Kidney capillary endothelial cell (primary cell): ENCODE measurements at places on chromosomes 4 and X.

DNA sequence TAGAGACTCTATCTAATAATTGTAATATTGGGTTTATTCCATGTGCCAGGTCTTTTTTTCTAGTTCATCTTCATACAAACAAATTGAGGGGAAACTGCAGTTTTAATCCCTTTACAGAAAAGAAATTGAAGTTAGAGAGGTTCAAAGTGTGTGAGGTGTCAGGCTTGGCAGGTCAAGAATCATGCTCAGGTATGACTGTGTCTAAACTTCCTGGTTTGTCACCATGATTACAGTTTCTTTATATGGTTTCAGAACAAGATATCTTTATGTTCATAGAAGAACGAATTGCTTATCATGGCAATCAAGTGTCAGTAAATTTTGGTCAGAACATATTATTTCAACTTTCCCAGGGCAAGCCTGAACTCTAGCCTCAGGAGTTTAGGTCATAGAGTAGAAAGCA, 460.4 kb downstream of the RAPGEF2 start:
- no peak for DNase-seq

DNA sequence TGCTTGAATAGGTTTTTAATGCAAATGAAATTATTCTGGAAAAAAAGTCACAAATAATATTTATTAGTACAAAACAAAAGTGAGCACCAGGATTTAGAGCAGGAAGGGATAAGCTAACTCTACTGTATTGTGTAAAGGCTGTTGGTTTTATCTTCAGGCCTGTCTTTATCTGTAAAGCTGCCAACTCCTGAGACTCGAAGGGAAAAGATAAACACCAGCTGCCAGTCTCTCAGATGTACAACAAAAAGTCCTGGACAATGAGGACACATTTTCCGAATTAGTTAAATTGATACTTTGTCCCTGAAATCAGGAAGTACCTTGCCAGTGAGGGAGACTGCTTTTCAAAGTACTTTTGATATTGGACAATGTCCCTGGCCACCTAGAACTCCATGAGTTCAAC, 8.8 kb downstream of the DDX60 start:
- no peak for DNase-seq

DNA sequence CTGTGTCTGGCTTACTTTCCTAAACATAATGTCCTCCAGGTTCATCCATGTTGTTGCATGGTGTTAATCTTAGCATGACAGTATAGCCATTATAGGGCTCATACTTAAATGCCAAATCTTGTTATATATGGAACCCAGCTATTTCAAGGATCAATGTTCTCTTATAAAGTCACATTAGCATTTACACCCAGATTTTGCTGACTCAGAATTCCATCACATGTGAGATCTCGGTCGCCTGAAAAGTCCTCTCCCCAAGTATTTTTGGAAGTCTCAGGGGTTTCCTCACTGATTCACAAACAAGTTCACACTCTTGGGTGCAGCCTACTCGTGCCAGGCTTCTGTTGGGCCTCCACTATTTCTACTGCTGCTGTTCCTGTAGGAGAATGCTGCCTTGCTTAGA, 19.9 kb upstream of the C4orf51 start:
- no peak for DNase-seq

GRCh38 chr4:184399512-184399908, 74.8 kb downstream of the IRF2 start:
- DNase-seq = no peak

DNA sequence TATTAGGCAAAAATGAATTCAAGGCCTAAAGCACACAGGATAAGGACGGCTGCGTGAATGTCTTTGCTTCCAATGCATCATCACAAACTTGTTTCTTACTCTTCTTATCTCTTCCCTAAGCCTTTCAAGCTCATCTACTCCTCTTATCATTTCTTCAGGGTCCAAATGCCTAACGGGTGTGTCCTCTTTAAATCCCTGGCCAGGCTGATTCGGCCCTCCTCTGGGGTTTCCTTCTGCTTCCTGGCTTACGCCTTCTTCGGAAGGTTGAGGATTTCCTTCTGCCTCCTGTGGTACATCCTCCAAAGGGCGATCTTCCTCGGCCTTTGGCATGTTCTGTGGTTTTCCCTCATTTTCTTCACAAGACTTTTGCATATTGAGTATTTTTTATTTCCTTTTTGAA, 1.3 kb downstream of the TCEAL8 start:
- DNase-seq = peak; percentile 7

GRCh38 chr4:3747581-3747904, 18.6 kb upstream of the ADRA2C start:
- DNase-seq = no peak

DNA sequence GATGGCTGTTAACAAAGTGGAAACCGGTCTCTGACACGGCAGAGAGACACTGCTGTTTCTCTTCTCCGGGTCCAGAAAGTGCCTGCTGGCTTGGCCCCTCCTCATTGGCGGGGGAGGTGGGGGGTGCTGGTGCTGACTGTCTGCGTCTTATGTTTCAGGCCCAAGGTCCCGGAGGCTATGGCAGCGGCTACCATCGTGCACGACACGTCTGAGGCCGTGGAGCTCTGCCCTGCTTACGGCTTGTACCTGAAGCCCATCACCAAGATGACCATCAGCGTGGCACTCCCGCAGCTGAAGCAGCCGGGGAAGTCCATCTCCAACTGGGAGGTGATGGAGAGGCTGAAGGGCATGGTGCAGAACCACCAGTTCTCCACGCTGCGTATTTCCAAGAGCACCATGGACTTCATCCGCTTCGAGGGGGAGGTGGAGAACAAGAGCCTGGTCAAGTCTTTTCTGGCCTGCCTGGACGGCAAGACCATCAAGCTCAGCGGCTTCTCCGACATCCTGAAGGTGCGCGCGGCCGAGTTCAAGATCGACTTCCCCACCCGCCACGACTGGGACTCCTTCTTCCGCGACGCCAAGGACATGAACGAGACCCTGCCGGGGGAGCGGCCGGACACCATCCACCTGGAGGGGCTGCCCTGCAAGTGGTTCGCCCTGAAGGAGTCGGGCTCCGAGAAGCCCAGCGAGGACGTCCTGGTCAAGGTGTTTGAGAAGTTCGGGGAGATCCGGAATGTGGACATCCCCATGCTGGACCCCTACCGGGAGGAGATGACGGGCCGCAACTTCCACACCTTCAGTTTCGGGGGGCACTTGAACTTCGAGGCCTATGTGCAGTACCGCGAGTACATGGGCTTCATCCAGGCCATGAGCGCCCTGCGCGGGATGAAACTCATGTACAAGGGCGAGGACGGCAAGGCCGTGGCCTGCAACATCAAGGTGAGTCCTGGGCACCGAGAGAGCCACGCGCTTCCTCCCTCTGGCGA, 2.2 kb downstream of the AKAP17A start:
- DNase-seq = no peak

- no peak for DNase-seq
Measured at GRCh38 chrX:155956649-155957048, 40.8 kb upstream of the IL9R start.

DNA sequence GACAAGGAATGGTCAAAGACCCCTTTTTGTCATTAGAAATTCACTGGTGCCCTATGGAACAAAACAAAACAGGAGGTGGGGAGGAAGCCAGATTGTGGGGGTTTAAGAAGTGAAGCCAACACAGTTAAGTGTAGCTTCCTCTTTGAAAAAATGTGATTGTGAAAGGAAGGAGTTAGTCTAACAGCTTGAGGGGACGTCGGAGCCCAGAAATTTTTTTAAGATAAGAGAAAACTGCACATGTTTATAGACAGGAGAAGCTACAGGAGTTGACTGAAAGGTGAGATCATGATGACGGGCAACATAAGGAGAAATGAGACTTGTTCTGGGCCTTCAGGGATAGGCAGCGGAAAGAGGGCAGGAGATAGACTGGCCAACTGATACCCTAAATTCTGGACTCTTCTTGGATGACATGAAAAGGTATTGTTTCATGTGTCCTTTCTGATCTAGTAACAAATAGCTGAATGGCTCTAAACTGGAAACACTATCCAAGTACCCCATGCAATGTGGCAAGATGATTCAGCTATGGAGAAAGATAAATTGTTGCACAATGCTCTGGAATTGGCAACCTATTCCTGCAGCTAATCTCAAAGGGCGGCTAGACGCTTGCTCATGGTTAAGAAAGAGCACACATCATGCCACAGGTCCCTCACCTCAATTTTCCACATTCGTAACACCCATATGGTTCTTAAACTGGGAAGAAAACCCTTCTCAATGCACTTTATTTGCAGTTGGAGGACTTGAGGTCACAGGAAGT, 3.7 kb upstream of the HDAC8 start:
- no peak for DNase-seq

GRCh38 chr4:11769434-11769833, 340.7 kb upstream of the HS3ST1 start:
- no peak for DNase-seq

GRCh38 chr4:44725726-44726037, 674 bp downstream of the GNPDA2 start:
- no peak for DNase-seq

- DNase-seq = no peak
Measured at GRCh38 chr4:80228460-80228859, 31.2 kb downstream of the PRDM8 start.

- no peak for DNase-seq
Measured at GRCh38 chrX:72713130-72713529, 976 bp downstream of the PHKA1 start.

- DNase-seq = no peak
Measured at GRCh38 chr4:28386776-28387175, 1526.1 kb downstream of the STIM2 start.

DNA sequence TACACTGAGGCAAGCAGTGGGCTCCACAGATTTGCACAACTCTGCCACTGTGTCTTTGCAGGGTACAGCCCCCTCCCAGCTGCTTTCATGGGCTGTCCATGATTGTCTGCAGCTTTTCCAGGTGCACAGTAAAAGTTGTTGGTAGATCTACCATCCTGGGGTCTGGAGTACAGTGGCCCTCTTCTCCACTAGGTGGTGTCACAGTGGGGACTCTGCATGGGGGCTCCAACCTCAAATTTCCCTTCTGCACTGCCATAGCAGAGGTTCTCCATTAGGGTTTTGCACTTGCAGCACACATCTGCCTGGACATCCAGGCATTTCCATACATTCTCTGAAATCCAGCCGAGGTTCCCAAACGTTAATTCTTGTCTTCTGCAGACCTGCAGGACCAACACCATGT, 1002.3 kb downstream of the FAM133A start:
- DNase-seq = no peak

- DNase-seq = peak; percentile 42
Measured at GRCh38 chr4:88007304-88008121, at the start of gene PKD2. Gene PKD2 (plus strand): TSS chr4:88007635. CDS start chr4:88007734, 99 bp downstream.

DNA sequence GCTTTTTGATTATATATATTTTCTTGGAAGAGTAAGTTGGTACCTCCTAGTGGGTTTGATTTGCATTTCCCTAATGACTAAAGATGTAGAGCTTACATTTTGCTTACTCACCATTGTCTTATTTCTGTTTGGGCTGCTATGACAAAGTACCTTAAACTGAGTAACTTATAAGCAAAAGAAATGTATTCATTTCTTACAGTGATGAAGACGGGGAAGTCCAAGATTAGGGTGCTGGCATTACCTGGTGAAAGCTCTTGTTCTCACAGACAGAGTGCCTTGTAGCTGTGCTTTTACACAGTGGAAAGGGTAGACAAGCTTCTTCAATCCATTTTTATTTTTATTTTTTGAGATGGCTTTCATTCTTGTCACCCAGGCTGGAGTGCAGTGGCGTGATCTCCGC, 229.2 kb upstream of the AGA start:
- no peak for DNase-seq

GRCh38 chr4:76624241-76624681, 189.2 kb downstream of the SHROOM3 start:
- DNase-seq = no peak

DNA sequence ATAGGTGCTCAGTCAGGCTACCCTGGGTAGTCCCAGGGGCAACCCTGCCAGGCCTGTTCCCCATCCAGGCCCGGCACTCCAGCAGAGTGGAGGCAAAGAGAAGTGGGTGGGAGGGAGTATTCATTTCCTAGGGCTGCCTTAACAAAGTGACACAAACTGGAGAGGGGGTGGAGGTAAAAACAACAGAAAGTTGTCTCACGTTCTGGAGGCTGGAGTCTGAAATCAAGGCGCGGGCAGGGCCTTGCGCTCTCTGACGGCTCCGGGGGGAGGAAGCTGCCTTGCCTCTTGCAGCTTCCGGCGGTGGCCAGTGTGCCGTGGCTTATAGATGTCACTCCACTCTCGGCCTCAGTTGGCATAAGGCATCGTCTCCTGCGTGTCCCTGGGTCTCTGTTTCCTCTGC, 90.8 kb downstream of the DCTD start:
- DNase-seq = no peak

GRCh38 chr4:165325732-165326512, 1.5 kb upstream of the MSMO1 start:
- DNase-seq = peak; percentile 57

DNA sequence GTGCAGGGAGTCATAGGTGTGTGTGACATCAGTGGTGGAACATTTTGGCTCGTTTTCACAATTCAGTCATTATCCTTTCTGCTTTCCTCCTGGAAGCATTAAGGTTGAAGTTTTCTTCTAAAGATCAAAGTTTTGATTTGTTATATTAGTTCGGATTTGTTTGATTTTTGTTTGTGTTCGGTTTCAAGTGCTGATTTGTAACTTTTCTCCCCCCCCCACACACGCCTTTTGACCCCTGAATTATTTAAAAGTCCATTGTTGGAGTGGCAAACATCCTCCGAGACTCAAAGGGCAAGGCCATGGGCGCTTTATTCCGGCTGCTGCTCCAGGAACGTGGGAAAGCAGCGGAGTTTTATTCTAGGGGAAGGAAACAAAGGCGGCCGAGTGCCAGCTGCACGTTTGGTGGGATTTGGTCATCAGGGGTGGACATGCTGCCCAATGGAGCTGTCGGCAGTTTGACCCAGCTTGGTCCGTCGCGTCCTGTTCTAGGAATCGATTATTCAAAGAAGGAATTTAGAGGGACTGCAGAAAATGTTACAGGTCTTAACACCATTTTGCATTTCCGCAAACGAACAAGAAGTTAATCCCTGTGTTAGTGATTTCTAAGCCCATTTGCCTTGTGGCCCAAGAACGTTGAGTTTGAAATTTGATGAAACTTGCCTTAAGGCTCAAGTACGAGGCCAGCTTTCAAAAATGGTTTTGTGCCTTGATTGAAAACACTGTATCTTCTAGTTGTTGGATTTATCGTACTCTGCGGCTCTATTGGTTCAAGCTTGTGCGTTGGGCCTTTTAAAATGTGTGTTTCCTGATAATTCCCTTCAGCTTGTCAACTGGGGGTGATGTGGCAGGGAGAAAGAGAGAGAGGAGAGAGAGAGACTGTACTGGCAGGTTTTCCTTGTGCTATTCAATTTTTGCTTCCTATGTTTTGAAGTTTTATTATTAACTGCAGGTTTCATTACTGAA, 565 bp upstream of the ZNF41 start:
- peak; percentile 21 for DNase-seq

DNA sequence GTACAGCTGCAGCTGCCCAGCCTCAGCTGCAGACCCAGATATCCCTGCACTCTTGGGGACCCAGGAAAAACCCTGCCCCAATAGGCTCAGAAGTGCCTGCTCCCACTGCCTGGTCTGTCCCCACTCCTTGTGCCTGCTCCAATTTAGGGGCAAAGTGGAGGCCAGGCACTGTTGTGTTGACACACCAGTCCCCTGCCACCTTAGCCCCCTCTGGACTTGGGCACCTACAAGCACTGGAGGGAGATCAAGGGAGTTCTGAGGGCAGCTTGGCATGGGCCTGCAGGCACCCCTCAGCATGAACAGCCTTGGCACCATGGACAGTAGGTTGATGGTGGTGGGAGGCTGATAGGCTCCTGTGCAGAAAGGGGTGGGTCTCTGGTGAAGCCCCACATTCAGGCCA, 2020.8 kb upstream of the ADGRL3 start:
- DNase-seq = no peak
